ENCODE measurements at places on chromosomes 5 and 9.

- no peak for DNase-seq
Measured at GRCh38 chr9:125549891-125550885, 156.8 kb downstream of the MAPKAP1 start.

- DNase-seq, result no peak
Measured at GRCh38 chr9:104882566-104882965, 45.4 kb downstream of the ABCA1 start.

DNA sequence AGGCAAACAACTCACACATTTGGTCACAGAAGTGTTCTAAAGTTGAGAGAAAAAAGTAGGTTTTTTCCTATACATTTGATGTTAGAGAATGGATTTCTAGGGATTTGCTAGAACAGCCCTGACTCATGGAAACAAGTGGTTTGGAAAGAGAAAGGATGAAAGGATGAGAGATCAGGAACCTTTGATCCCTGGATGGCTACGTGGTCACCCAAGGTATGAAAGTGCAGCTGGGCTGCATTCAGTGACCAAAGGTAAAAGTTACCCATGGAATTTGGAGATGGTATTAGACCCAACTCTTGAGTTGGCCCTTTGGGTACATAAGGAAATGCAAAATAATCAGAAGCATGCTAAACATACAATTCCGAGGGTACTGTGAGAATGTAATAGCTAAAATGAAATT, 61.3 kb upstream of the SPIN1 start:
- no peak for DNase-seq

DNA sequence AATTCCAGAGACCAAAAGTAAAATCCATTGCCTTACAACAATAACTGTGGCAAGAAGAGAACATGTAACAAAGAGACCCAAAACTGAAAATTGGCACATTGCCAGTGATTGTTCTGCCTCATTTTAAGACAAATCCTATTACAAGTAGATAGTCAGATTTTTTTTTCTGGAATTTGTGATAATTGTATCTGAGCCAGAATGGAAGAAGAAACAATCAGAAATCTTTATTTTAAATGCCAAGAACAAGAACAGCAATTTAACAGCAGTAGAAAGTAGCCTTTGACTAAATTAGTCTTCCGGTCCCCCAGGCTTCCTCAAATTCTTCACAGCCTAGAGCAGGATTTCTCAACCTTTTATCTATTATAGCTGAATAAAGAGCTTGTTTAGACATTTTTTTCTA, 106.7 kb upstream of the PTPN3 start:
- no peak for DNase-seq

- no peak for DNase-seq
Measured at GRCh38 chr5:142006363-142007236, 6.2 kb downstream of the GNPDA1 start.

GRCh38 chr9:74443036-74443750, 53.9 kb upstream of the RORB start:
- no peak for DNase-seq

GRCh38 chr9:130912932-130913598, 16.5 kb upstream of the QRFP start:
- no peak for DNase-seq

GRCh38 chr5:65779643-65780042, 57.6 kb downstream of the NLN start:
- DNase-seq, result no peak

DNA sequence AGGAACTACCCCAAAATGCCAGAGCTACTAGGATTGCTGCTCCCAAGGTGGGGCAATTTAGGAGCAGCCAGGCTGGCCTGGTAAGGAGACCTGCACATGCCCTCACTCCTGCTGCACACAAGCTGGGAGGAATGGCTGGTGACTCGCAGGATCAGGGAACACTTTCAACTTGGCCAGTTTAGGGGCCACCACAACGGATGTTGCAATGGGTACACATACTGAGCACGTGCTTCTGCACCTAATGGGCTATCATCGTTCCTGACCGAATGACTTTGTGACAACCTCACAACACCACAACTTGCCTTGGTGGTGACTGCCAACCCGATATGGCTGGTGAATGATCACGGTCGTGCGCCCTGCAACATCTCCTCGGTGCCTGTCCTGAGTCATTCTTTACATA, 172.0 kb downstream of the ROR2 start:
- no peak for DNase-seq

GRCh38 chr5:52895075-52895474, 94.1 kb upstream of the ITGA2 start:
- no peak for DNase-seq

- no peak for DNase-seq
Measured at GRCh38 chr9:129619787-129620668, 873 bp downstream of the C9orf50 start.

- no peak for DNase-seq
Measured at GRCh38 chr5:150323092-150323491, 20.4 kb upstream of the ARSI start.

DNA sequence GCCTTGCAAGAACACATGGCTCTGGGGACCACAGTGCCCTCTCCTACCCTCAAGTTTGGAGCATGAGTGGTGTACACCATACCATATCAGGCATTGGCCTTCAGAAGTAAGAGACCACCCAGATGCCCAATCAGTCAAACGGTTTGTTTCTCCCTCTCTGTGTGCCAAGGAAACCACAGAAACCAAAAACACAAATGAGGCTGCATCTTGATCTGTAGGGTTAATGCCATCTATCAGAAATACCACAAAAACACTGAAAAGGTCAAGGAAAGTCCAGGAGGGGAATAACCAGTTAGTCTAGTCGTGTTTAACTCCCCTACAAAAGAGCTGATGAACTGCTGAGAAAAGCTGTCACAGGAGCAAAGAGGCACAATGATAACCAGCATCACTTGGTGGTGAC, 78.4 kb downstream of the INSYN2B start:
- no peak for DNase-seq

GRCh38 chr9:34311499-34312185, 17.4 kb downstream of the KIF24 start:
- no peak for DNase-seq

DNA sequence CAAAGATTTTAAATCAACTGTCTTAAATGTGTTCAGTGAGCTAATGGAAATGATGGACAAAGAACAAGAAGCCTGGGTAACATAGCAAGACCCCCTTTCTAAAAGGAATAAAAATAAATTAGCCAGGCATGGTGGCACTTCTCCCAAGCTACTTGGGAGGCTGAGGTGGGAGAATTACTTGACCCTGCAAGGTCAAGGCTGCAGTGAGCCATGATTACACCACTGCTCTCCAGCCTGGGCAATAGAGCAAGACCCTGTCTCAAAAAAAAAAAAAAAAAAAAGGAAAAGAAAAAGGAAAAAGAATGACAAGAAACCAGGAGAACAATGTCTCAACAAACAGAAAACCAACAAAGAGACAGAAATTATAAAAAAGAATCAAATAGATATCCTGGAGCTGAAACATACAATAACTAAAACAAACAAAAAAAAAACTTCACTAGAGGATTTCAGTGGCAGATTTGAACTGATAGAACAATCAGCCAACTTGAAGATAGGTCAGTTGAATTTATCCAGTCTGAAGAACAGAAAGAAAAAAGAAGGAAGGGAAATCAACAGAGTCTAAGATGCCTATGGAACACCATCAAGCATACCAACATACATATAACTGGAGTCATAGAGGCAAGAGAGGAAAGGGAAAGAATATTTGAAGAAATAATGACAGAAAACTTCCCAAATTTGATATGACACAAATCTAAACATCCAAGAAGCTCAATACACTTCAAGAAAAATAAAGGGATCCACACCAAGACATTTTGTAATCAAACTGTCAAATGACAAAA, 16.8 kb upstream of the SLC35D2 start:
- DNase-seq, result no peak

GRCh38 chr5:4735261-4735660, 404.9 kb upstream of the ADAMTS16 start:
- DNase-seq, result no peak

DNA sequence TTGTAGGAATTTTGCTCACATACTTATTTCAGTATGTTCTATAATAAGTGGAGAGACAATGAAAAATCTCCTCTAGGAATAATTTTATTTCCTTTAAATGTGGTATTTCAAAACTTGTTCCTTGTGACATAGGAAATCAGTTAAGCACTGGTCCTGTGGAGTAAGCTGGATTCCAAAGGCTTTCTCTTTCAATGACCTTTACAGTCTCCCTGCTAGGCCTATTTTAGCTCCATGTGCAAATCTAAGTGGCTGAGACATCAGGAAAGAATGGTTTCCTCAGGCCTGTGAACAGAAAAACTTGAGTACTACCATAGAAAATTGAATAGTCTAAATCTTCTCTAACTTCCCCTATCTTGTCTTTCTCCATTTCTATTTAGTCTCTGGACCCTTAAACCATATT, 514.2 kb upstream of the TLE4 start:
- no peak for DNase-seq

- DNase-seq, result no peak
Measured at GRCh38 chr5:37208883-37209797, 40.0 kb downstream of the CPLANE1 start.

GRCh38 chr5:69288688-69289087, 43.9 kb downstream of the CCDC125 start:
- no peak for DNase-seq

- no peak for DNase-seq
Measured at GRCh38 chr5:172773481-172774469, 2.8 kb upstream of the DUSP1 start.

- no peak for DNase-seq
Measured at GRCh38 chr5:170614720-170615119, 110.9 kb downstream of the KCNIP1 start.

- DNase-seq, result no peak
Measured at GRCh38 chr5:166262395-166262794, 2029.0 kb upstream of the WWC1 start.

GRCh38 chr9:126861707-126862103, 1.3 kb downstream of the ZBTB34 start:
- DNase-seq, result no peak

GRCh38 chr5:151318850-151319732, 15.5 kb upstream of the SLC36A3 start:
- no peak for DNase-seq

DNA sequence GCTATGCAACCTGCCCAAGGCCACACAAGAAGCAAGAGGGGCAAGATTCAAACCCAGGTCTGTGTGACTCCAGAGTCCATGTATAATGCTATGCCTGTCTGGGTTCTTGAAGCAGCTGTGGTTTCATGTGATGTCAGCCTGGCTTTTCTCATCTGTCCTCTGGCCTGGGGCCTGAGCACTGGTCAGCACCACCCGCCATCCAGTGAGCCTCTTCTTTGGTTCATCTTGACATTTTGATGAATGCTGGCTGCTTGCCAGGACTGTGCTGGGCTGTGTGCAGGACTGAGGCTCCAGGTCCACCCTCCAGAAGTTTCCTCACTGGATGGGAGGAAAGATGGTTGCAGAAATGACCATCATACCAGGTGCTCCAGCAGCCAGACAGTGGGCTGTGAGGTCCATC, 61.5 kb downstream of the TSTD2 start:
- DNase-seq, result no peak

DNA sequence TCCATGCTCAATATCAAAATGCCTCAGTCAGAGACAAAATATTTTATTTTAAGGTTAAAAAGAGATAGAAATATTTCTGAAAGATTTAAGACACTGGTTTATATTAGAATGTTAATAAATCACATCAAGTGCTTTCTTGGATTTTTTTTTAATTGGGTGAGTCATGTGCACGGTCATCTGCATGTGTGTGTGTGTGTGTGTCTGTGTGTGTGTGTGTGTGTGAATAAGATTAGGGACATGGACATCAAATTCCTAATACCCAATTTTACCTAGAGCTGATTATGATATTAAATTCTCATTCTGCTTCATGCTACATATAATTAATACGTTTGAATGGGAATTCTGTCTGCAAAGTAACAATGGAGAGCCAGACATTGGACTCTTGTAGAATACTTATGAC, 122.9 kb downstream of the BASP1 start:
- no peak for DNase-seq

GRCh38 chr5:61440596-61440995, 108.5 kb downstream of the ZSWIM6 start:
- no peak for DNase-seq

DNA sequence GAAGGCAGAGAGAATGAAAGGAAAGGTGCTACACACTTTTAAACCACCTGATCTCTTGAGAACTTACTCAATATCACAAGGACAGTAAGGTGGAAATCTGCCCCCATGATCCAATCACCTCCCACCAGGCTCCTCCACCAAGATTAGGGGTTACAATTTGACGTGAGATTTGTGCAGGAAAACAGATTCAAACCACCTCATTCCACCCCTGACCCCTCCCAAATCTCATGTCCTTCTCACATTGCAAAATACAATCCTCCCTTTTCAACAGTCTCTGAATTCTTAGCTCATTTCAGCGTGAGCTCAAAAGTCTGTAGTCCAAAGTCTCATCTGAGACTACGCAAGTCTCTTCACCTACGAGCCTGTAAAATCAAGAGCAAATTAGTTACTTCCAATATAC, 768.3 kb upstream of the COX7C start:
- DNase-seq, result no peak

DNA sequence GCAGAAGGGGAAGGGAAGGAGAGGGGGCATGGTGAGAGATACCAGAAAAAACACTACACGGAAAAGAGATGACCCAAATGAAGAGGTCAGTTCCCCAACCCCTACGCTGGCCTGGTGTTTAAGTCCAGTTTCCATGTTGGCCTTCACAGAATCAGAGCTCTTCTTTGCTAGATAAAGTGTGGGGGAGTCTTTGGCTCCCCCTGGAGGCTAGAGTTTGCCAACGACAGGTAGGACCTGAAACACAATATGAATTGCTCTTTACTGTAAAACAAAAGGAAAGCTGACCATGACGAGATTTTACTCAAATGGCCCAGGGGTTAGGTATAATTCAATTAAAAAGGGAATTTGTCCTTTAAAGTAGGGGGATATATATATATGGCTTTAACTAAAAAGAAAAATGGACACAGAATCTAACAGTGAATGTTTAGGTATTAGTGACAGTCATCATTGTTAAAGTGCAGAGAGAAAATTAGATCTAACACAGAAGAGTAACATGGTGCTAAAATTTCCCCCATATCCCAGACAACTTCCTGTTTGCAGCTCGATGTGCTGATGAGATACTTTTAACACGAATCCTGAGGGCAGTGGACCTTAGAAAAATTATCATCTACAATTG, 92.0 kb downstream of the SV2C start:
- no peak for DNase-seq

- no peak for DNase-seq
Measured at GRCh38 chr9:96131825-96132224, 170.2 kb downstream of the HSD17B3 start.

DNA sequence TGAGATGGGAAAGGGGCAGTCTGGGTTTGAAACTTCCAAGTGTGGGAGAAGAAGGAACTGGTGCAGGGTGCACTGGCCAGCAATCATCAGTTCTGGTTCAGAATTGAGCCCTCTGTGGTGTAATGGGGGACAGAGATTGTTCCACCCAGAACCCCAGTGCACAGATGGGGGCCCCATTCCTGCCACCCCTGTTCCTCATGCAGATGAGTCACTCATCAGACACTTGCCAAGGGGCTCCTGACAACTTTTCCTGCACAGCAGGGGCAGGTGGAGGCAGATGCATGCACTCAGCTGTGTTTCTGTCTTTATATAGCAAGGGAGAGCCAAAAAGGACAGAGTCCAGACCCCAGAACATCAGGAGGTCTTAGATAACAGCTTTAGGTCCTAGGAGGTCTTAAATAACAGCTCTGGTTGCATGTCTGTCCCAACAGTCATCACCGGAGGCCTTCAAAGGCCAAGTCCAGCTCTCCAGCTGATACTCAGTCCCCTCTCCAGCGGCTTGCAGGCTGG, 252.9 kb downstream of the HSPA4 start:
- DNase-seq, result no peak

- DNase-seq, result no peak
Measured at GRCh38 chr9:129635099-129636065, 6.6 kb downstream of the ASB6 start.

Data from stimulated activated CD8-positive, alpha-beta memory T cell treated with anti-CD3 and anti-CD28 coated beads, Interleukin-4, amount 100 ng/mL, for 1 hour (primary cell).